ENCODE measurements at places on chromosomes 7 and 10. TPM values are rescaled to one million over a fixed set of nuclear protein-coding genes. Genes with fewer than 3 reads are reported as not detected.

DNA sequence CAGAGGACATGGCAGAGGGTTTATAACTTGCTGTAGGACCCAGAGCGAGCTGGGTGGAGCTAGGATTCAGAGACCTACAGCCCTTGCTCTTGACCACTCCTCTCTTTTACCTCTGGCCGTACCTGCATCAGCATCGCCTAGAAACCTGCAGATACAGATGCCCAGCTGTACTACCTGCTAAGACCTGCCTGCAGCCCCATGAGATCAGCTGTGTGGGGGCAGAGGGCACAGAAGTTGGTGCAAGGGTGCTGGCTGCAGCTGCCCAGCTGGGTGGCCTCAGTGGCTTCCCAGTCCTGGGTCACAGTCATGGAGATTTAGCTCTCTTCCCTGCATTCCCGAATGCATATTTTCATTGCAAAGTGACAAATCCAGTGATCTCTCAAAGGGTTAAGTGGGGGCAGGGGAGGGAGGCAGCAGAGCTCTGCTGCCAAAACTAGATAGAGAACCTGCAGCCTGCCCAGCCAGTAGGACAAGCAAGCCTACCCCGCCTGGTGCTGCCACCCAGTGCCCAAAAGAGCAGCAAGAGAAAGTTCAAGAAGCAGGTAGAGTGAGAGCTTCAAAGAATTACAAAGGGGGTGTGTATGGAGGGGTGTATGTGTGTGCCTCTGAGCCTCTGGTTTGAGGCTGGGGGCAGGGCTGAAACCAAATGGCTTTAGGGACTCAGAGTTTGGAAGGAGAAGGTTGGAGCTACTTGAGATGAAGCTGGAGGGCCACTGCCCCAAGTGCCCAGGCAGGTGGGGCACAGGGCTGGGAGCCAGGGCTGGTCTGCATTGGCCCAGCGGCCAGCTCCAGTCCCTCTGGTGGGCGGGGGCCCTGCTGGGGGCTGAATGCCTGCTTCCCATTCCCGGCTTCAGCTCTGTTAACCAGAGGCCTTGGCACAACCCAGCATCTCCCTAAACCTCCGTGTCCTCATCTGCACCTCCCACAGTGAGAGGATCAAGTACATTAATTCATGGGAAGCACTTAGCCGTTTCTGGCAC lies 6.9 kb downstream of the FAM241B start:
- DNase-seq, result no peak

- no peak for DNase-seq
These were observed 131.1 kb downstream of the WDR37 start for GRCh38 chr10:1187151-1187854.

DNA sequence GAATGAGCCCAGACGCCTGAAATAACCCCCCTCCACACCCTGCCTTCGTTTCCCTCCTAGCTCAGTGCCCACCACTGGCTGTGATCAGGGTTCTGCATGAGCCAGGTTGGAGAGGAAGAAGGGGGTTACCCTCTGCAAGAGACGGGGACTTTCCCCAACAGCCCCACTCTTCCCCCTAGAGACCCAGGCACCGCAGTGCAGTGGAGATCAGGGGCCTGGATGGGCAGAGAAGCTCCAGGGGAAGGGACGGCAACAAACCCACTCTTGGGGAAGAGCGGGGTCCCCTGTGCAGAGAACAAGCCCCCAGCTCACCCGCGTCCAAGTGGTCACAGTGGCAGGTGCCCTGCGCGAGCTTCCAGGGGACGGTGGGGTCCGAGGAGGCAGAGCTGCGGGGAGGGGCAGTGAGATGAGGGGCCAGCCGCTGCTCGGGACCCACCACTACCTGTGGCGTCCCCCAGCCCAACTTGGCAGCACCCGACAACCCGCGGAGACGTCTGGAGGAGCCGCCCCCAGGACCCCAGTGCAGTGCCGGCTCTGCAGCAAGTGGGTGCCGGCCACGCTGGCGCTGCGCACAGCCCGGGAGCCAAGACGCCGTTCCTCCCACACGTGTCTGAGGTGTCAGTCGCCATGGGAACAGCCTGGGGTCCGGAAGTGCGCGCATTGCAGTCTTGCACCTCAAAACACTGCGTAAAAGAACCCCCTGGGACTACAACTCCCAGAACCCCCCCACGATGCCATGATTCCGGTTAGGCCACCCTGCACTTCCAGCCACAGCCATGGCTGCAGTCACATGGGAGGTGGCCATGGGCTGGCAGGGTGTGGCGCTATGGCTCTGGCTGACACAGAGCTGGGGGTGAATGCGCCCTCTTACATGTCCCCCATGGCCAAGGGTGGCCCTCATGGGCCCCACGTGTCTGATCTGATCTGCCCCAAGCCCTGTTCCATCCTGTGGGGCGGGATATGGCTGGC lies 45.8 kb upstream of the WIPI2 start:
- DNase-seq, result peak; percentile 60

DNA sequence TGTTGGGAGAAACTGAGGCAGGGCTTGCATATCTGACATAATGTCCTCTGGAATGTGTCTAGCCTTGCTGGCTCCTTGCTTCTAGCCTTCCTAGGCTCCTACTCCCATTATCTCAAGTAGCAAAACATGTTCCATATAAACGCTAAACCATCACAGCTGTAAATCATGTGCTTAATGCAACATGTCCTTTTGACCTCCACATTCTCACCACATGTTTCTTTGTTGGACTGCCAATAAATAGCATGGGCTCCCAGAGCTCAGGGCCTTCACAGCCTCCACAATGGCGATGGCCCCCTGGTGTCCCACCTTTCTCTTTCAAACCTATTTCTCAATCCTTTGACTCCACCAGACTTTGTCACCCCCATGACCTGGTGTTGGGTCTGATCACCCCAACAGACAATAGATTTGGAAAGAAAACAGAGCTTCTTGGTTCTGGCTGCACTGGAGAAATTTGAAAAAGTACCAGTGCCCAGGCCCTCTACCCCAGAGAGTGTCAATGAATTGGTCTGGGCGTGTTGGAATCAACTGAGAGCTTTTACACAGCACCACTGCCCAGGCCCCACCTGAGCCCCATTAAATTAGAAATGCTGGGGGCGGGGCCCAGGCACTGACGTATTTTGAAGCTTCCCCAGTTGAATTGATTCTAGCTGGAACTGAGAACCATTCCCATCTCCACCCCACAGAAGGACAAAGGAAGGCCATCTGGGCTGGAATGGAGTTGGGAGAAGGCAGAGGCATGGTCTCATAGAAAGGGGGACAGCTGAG lies 41.3 kb upstream of the GGCT start:
- no peak for DNase-seq

DNA sequence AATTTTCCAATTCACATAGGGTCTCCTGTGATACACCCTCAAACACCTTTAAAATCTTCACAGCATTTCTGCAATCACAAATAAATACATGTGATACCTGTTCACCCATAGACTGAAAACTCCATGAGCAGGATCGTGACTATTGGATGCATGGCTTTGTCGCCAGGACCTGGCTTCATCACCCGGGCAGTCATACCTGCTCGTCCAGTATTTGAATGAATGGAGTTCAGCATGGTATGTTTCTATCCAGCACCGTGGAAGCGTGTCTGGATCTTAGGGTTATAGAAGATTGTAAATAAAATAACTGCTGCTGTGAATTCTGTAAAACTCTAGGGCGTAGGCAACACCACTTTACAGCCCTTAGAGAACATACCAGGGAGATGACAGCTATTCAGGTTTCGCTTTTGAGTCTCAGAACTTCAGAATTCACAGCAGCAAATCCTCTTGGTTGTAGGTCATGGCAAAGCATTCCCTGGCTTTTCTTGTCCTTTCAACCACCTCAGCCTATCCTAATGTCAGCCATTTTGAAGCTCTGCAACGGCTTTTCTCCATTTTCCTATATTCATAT lies 47.4 kb upstream of the USP6NL start:
- no peak for DNase-seq

DNA sequence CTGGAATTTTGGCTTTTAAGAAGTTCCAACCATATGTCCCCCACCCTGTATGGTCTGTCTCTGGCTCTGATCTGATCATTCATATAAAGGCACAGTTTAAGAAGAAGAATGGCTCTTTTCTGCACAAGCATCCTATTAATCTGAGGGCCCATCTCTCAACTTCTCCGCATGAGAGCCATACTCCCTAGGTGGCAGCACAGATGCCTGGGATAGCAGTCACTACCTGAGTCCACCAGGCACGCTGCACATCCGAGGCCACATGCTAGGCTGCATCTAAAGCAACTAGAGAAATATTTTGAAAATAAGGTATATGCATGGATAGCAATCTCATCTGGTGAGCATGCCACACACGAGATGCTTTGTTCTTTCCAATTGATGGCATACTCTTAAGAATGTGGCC lies 565.5 kb downstream of the PARD3 start:
- no peak for DNase-seq

GRCh38 chr10:1204434-1205326 lies 148.5 kb downstream of the WDR37 start:
- DNase-seq, result no peak

DNA sequence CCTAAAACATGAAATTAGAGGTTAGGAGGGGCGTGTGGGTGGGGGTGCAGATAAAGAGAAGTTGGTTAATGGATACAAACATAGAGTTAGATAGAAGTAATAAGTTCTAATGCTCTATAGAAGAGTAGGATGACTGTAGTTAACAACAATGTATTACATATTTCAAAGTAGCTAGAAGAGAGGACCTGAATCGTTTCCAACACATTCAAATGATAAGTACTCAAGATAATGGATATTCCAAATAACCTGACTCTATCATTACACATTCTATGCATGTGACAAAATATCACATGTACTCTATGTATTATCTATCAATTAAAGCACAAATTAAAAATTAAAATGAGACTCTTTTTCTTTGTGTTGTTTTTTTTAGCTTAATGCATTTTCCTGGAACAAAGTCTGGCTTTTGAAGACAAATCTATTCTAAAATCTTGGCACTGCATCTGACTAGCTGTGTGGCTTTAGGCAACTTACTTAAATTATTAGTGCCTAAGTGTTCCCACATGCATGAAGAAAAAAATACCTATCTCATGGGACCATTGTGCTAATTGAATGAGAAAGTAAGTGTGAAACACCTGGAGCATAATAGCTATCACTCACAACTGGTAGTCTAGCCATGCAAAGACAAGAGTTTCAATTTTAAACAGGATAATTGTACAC lies 75.7 kb downstream of the SEMA3C start:
- no peak for DNase-seq

DNA sequence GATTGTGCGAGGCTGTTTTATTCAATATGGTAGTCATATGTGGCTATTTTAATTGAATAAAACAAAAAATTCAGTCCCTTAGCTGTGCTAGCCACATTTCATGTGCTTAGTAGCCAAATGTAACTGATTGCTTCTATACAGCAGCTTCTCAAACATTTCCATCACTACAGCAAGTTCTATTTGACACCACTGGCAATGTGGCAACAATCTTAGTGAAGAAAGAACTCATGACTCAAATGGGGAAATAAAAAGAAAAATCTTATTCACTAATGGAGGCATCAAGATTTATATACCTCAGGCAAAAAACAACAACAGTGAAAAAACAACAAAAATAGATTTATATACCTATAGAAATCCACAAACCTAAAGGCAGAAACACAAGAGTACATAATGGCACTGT lies 17.9 kb downstream of the SEM1 start:
- no peak for DNase-seq

GRCh38 chr7:113452245-113452644 lies 333.9 kb upstream of the SMIM30 start:
- DNase-seq, result no peak

DNA sequence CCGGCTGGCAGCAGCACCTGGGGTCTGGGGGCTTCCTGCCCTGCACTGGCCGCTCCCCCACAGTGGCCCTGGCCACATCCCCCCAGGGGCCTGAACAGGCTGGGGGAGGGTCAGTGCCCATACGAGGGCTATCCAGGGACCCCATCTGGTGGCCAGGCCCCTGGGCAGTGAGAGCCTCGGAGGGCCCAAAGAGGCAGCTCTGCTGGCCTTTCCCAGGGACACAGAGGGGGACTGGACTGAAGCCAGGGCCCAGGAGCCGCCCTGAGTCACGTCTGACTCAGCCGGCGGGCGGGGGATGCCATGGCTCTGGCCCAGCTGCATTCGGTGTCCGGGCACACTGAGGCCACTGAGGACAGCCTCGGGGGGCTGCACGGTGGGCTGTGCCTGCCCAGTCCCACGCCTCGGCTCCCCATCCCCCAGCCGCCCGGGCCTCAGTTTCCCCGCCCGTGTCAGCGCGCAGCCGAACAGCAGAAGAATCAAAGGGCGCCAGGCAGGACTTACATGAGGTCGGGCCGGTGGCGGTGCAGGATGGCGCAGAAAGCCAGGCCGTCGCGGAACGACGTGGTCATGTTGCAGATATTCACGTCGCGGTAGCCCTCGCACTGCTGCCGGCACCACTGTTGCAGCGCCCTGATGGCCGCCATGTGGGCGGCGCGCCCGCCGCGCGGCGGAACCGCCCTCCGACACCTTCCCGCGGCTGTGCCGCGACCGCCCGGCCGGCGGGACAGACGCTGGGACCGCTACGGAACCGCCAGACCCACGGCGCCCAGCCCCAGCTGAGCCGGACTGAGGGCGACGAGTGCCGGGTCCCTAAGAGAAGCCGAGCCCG lies at the start of gene MICALL2:
Gene MICALL2, minus strand, starts transcription at position 788 of the 829 bp plus-strand sequence. Its CDS starts 144 bp downstream, at position 644.
- no peak for DNase-seq

DNA sequence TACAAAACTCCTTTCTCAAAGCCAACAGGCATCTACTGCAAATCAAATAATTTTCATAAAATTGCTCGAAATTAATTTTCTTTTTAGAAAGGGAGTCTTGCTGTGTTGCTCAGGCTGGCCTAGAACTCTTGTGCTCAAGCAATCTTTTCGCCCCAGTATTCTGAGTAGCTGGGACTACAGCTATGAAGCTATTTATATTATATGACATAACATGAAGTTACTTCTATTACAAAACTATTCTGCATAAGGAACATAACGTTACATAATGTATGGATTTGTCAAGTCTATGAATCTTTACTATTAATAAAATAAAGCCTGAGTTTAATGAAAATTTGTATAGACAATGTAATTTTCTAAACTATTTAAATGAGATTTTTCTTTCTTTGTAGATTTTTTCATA lies 415.0 kb downstream of the PARD3 start:
- DNase-seq, result no peak

GRCh38 chr7:91069146-91069545 lies 195.1 kb upstream of the FZD1 start:
- no peak for DNase-seq

DNA sequence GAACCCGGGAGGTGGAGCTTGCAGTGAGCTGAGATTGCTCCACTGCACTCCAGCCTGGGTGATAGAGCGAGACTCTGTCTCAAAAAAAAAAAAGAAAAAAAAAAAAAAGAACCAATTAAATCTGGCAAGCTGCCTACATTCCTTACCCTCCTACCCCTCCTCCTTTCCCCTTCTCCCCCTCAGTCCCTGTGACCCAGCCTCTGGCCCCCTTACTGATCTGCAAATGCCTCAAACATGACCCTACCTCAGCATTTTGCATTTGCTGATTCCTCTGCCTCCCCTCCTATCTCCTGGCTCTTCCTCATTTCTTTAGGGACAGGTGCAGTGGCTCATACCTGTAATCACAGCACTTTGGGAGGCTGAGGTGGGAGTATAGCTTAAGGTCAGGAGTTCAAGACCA lies 19.3 kb downstream of the CDHR3 start:
- no peak for DNase-seq

- DNase-seq, result no peak
These were observed 49.5 kb upstream of the ZNF32 start for GRCh38 chr10:43698156-43698555.

GRCh38 chr10:4050061-4050460 lies 265.1 kb upstream of the KLF6 start:
- DNase-seq, result no peak

GRCh38 chr7:90345595-90346335 lies 751 bp upstream of the GTPBP10 start:
- DNase-seq, result no peak

Gene PRLHR
- not detected for total RNA-seq

Gene EEPD1
- total RNA-seq, result 0.91 TPM

Gene LRRC17
- not detected for total RNA-seq

Gene ELOVL3
- not detected for total RNA-seq

Gene CRTAC1
- not detected for total RNA-seq

Gene NANOS1
- total RNA-seq, result 1.0 TPM
